Fibroblast of lung (primary cell): ENCODE measurements at places on chromosomes 11 and 22.

- H3K4me3 ChIP-seq: peak overlapping the region; percentile 8
- no peaks in the 10 kb centered on the region for H3K36me3 ChIP-seq
- H3K27ac ChIP-seq: peak overlapping the region; percentile 74
- no peaks in the 10 kb centered on the region for H3K27me3 ChIP-seq
- peak; percentile 66 for DNase-seq
- H3K4me1 ChIP-seq: peaks cover 27% of the 10 kb centered on the region
Measured at GRCh38 chr22:35961480-35962295, 66.9 kb downstream of the RBFOX2 start.

DNA sequence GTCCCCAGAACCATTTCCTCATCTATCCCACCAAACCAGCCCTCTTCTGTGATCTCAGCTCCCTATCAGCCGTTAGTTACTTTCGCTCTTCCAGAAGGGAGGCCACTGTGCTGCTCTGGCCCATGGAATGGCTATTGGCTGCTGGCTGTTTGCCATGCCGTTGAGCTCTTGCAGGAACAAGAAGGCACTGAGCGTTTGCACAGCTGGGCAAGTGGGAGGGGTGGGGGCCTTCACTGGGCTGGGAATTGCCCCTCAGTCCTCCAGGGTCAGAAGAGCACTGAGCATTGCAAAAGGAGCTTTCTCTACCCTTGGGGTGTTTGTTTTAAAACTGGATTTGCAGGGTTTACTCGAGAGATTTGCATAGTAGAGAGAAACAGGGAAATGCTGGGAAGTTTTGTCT is 129.0 kb upstream of the PARVA start:
- H3K36me3 ChIP-seq: peaks cover 23% of the 10 kb centered on the region
- no peak overlapping the region for H3K4me3 ChIP-seq
- no peaks in the 10 kb centered on the region for H3K27me3 ChIP-seq
- peaks cover 6% of the 10 kb centered on the region for H3K4me1 ChIP-seq
- DNase-seq: peak; percentile 87

DNA sequence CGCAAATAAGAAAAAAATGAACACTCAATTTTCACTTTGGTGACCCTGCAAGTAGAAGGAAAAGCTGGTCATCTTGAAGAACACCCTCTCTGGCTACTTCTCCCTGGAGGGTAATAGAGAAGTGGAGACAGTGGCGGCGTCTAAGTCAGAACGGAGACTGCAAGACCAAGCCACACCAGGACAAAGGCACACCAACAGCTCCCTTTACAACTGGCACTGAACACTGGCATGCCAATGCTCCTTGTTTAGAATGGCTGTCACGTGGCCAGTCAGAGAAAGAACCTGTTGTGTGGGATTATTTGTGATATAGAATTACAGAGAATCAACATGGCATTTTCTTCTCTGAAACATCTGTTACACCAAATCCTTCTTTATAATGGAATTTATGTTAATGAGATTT is 61.3 kb upstream of the YPEL1 start:
- no peaks in the 10 kb centered on the region for H3K4me1 ChIP-seq
- no peak for DNase-seq
- H3K36me3 ChIP-seq: no peaks in the 10 kb centered on the region
- H3K27me3 ChIP-seq: no peaks in the 10 kb centered on the region

GRCh38 chr11:61949169-61950034 is 749 bp upstream of the BEST1 start:
- H3K4me3 ChIP-seq: no peak overlapping the region
- no peaks in the 10 kb centered on the region for H3K36me3 ChIP-seq
- no peaks in the 10 kb centered on the region for H3K27me3 ChIP-seq
- DNase-seq: peak; percentile 99
- H3K4me1 ChIP-seq: peaks cover 3% of the 10 kb centered on the region

GRCh38 chr11:119885861-119886567 is 157.0 kb upstream of the NECTIN1 start:
- H3K4me1 ChIP-seq: no peaks in the 10 kb centered on the region
- peaks cover 7% of the 10 kb centered on the region for H3K27me3 ChIP-seq
- no peak overlapping the region for H3K4me3 ChIP-seq
- H3K36me3 ChIP-seq: no peaks in the 10 kb centered on the region

- H3K36me3 ChIP-seq: no peaks in the 10 kb centered on the region
- no peaks in the 10 kb centered on the region for H3K4me1 ChIP-seq
- no peak for DNase-seq
- H3K4me3 ChIP-seq: no peak overlapping the region
Measured at GRCh38 chr11:11074686-11075335, 217.0 kb upstream of the ZBED5 start.

DNA sequence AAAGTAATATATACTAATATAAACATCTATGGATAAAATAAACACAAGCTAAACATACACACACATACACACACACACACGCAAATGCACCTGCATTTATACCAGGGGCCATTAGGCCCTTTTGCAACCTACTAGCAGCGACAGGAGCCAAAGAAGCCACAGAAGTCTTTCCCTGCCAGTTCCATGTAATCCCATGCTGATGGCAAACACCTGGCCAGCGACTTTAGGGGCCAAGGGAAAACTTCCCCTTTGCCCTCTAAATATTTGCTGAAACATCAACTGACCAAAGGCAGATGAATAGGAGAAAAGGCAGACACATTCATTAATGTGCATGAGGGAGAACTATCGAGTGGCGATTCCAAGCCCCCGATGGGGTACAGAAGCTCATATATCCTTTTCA is 14.8 kb upstream of the P2RY2 start:
- no peak for DNase-seq
- H3K4me1 ChIP-seq: no peaks in the 10 kb centered on the region
- H3K27me3 ChIP-seq: peaks cover 3% of the 10 kb centered on the region
- no peaks in the 10 kb centered on the region for H3K36me3 ChIP-seq
- no peak overlapping the region for H3K4me3 ChIP-seq

GRCh38 chr11:47282462-47282861 is 12.5 kb downstream of the MADD start:
- H3K27me3 ChIP-seq: no peaks in the 10 kb centered on the region
- no peak overlapping the region for H3K27ac ChIP-seq
- H3K4me3 ChIP-seq: no peak overlapping the region
- H3K36me3 ChIP-seq: peaks cover 35% of the 10 kb centered on the region

DNA sequence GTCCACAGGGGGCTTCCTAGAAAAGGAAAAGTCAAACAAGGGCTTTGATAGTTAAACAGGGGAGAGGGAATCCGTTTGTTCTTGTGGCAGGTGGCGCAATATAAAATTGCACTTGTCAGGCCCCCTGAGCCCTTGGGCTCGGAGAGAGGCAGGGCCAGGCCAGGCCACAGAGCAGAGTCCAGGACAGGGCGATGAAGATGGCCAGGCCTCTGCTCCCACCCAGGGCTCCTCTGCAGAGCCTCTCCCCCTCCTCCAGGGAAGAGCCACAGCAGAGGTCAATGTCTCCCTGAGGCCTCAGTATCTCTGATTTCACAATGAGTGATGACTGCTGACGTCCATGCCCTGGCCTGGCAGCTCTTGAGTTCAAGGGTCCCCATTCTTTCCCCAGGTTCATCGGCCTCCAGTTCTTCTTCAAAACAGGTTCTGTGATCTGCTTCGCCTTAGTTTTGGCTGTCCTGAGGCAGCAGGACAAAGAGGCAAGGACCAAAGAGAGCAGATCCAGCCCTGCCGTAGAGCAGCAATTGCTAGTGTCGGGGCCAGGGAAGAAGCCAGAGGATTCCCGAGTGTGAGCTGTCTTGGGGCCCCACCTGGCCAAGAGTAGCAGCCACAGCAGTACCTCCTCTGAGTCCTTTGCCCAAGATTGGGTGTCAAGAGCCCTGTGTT is 36.4 kb upstream of the TPBGL start:
- H3K36me3 ChIP-seq: no peaks in the 10 kb centered on the region
- H3K27ac ChIP-seq: no peak overlapping the region
- H3K4me3 ChIP-seq: no peak overlapping the region
- peaks cover 15% of the 10 kb centered on the region for H3K27me3 ChIP-seq
- H3K4me1 ChIP-seq: no peaks in the 10 kb centered on the region

- H3K27me3 ChIP-seq: no peaks in the 10 kb centered on the region
- no peak overlapping the region for H3K27ac ChIP-seq
- H3K36me3 ChIP-seq: no peaks in the 10 kb centered on the region
- H3K4me1 ChIP-seq: no peaks in the 10 kb centered on the region
- no peak overlapping the region for H3K4me3 ChIP-seq
Measured at GRCh38 chr11:106172386-106172991, 95.0 kb downstream of the AASDHPPT start.

DNA sequence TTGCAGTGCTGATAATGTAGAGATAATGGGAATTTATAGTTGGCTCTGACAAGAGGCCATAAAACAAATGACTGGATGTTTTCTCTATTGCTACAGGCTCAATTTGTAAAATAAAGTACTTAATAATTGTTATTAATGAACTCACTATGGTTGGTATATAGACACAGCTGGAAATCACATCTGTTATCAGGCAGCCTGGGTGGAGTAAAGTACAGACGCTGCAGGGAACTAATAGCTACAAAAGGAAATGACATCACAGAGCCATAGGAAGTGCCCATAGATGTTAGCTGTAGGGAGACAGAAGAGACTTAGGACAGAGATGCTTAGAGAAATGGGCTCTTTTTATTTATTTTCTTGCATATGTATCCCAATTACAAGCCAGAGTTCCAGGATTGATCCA is 81.0 kb upstream of the SNX19 start:
- H3K36me3 ChIP-seq: no peaks in the 10 kb centered on the region
- no peak overlapping the region for H3K27ac ChIP-seq
- H3K4me1 ChIP-seq: peaks cover 8% of the 10 kb centered on the region
- DNase-seq: peak; percentile 5
- H3K4me3 ChIP-seq: no peak overlapping the region

- H3K27ac ChIP-seq: no peak overlapping the region
- H3K36me3 ChIP-seq: peaks cover 27% of the 10 kb centered on the region
- H3K27me3 ChIP-seq: no peaks in the 10 kb centered on the region
- DNase-seq: no peak
- peaks cover 15% of the 10 kb centered on the region for H3K4me1 ChIP-seq
- H3K4me3 ChIP-seq: no peak overlapping the region
Measured at GRCh38 chr11:11996321-11997048, 11.9 kb downstream of the DKK3 start.

DNA sequence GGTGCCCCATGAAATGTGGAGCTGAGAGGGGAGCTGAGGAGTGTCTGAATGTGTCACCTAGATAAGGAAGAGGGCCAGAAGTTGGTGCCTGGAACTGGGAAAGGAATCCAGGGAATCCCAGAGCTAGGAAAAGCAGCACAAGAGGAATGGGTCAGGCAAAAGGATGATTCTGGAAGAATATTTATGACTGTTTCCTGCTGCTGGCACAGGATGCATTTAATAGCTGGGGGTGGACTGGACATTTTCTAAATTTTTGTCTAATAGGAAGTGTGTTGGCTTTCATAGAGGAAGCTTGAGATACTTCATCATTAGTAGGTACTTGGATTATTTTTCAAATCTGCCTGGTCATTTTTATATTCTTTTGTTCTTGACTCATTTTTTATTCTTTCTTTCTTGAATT is 17.4 kb upstream of the MRGPRX2 start:
- peaks cover 3% of the 10 kb centered on the region for H3K4me1 ChIP-seq
- H3K4me3 ChIP-seq: no peak overlapping the region

- H3K27ac ChIP-seq: no peak overlapping the region
- H3K36me3 ChIP-seq: no peaks in the 10 kb centered on the region
- no peaks in the 10 kb centered on the region for H3K4me1 ChIP-seq
- H3K27me3 ChIP-seq: peaks cover 3% of the 10 kb centered on the region
Measured at GRCh38 chr11:117495357-117495756, 167.7 kb downstream of the CEP164 start.
